ENCODE measurements at places on chromosomes 7 and 10. TPM values are rescaled to one million over a fixed set of nuclear protein-coding genes. Genes with fewer than 3 reads are reported as not detected.

GRCh38 chr7:98869597-98870120 lies at the start of gene TMEM130:
TSS of gene TMEM130 (minus strand) at chr7:98870014. CDS start at chr7:98869861, 153 bp downstream.
- no peak for DNase-seq

DNA sequence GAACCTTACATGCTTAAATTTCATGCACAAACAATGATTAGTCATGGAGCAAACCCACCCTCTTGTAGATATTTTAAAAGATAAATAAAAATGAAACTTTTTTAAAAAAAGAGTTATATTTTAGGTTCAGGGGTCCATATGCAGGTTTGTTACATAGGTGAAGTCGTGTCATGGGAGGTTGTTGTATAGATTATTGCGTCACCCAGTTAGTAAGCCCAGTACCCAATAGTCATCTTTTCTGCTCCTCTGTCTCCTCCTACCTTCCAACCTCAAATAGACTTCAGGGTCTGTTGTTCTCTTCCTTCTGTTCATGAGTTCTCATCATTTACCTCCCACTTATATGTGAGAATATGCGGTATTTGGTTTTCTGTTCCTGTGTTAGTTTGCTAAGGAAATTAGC lies 486.6 kb downstream of the PCDH15 start:
- DNase-seq, result no peak

DNA sequence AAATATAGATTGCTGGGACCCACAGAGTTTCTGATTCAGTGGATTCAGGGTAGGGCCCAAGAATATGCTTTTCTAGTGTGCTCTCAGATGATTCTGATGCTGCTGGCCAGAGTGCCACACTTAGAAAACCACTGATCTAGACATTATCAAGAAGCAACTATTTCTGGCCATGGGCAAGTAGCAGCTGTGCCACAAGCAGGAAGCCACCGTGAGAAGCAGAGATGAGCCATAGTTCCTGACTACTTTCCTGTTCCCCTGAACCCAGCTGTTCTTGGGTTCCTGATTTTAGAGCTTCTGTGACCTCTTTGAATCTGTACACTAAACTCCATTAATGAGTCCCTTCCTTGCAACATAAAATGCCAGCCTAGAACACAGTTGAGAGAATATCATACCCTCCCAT lies 38.1 kb upstream of the PIK3AP1 start:
- DNase-seq, result no peak

GRCh38 chr7:94047956-94048355 lies 43.8 kb upstream of the BET1 start:
- DNase-seq, result no peak

- DNase-seq, result no peak
Measured at GRCh38 chr7:82021036-82021435, 251.2 kb upstream of the HGF start.

Gene INPP5A
- total RNA-seq, result 32.0 TPM

Gene PRPS1L1
- not detected for total RNA-seq

DNA sequence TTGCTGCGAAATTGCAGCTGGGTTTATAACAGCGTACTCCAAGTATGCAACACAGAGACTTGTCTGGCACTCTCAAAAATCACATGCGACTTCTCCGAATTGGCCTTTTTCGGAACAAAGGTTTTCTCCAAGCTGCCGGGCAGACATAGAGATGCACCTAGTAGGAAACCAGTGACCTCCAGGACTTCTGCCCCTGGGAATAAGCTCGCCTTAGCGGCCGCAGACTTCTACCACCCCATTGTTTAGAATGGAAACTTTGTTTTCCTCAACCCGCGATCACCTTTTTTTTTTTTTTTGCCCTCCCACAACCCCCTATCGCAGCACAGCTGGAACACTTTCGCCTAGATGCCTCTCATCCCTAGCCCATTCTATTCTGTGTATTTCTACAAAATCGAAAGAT lies 4.9 kb upstream of the HOXA10 start:
- DNase-seq, result no peak

DNA sequence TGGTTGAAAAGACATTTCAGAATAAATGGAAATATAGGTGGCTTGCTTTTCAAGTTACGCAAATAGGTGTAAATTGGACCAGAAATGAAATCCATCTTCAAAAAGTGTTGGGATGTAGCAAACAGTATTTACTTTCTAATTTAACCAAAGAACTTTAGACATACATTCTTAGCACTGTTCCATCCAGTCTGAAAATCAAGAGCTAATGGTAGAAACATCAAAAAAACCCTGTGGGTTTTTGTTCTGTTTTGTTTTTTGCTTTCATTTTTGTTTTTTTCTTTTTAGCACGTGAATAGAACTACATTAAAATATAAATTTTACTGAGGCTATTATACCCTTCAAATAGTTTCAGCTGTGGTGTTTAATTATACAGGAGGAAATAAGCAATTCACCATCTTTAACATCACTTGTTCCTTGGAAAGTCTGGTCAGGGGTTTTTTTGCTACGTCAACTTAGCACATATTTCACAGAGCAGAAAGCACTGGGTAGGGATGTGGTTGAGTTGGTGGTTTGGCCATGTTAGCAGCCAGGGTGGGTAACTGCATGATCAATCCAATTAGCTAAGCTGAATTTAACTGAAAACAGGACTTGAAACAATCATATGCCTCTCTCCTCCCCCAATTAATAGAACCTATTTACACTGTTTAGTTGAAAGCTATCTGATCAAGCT lies 275.4 kb upstream of the PFKP start:
- DNase-seq, result no peak

GRCh38 chr7:88329532-88330463 lies 23.1 kb upstream of the STEAP4 start:
- DNase-seq, result no peak

- DNase-seq, result no peak
Measured at GRCh38 chr7:138008019-138008587, 6.2 kb upstream of the CREB3L2 start.

Data from mucosa of descending colon (tissue), 3 donors.